ENCODE measurements at places on chromosomes 3 and 15.
A peak's percentile ranks its signal among the peaks of the same experiment; 100 is the strongest.

DNA sequence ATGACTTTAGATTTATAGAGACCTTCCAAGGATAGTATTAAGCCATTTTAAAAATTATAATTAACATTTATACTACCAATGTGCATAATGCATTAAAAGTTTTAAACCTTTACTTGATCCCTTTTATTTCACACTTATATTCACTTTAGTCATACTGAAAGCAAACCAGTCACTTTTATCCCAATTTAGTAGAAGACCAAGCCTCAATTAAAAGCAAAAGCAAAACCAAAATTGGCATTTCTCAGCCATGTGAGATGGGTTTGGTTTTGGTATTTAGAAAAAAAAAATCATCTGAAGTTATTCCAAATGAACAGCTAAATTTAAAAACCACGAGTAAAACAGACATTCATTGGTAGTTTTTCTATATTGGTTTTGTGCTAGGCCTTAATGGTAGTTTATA lies 249.4 kb downstream of the LPP start:
- no peak for DNase-seq

DNA sequence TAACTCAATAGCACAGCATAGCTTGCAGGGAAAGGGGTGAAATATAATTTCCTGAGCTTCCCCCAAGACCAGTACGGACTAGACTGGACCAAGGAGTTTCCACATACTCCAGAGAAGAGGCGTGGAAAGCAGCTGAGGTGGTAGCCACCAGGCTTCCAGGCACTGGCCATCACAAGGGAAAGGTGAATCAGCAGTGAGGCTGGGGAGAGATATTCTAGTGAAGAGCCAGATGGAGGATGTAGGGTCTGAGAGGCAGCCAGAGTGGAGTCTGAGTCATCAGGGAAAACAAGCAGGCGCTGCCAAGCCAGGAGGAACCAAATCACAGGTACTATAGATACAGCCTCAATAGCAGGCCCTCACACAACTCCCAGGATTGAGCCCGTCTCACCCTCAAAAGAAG lies 9.6 kb upstream of the RASA2 start:
- peak; percentile 13 for DNase-seq

- no peak for DNase-seq
These were observed 47.0 kb downstream of the MYO9A start for GRCh38 chr15:72070817-72071447.

GRCh38 chr3:132256989-132257388 lies 60.2 kb upstream of the ACP3 start:
- peak; percentile 26 for DNase-seq

DNA sequence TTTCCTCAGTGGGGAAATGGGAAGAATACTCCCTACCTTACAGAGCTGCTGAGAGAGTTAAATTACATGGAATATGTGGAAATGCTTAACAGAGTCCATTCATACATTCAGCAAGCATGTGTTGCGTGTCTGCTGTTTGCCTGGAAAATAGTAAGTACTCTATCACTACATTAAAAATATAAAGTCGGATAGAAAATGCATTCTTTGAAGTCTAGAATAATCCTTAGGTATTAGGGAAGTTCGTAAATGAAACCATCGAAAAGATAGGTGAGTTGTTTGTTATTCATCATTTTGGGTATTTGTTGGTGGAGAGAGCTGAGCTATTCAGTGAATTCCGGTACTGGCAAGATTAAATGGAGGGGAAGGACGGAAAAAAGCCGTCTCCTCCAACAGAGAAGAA lies 200.1 kb downstream of the OPA1 start:
- no peak for DNase-seq
